OCI-LY7 (cell line): ENCODE measurements at places on chromosomes 5 and 9. TPM values are rescaled to one million over a fixed set of nuclear protein-coding genes. Genes with fewer than 3 reads are reported as not detected.

The RAPGEF1 gene
- total RNA-seq = 243 and 277 TPM in 2 replicates

The LHX3 gene
- total RNA-seq = 0.15 TPM in 1 of 2 replicates, not detected in the other

The DMRT2 gene
- 18.9 and 22.5 TPM in 2 replicates for total RNA-seq

The FAM151B gene
- total RNA-seq = not detected in 2 replicates

The TAF11L14 gene
- total RNA-seq = not detected in 2 replicates

The ZBED3 gene
- total RNA-seq = 12.6 and 13.2 TPM in 2 replicates

The NMUR2 gene
- total RNA-seq = not detected in 2 replicates
